Right ventricle myocardium inferior (tissue), 1 donor: ENCODE measurements at places on chromosomes 16 and 17.

DNA sequence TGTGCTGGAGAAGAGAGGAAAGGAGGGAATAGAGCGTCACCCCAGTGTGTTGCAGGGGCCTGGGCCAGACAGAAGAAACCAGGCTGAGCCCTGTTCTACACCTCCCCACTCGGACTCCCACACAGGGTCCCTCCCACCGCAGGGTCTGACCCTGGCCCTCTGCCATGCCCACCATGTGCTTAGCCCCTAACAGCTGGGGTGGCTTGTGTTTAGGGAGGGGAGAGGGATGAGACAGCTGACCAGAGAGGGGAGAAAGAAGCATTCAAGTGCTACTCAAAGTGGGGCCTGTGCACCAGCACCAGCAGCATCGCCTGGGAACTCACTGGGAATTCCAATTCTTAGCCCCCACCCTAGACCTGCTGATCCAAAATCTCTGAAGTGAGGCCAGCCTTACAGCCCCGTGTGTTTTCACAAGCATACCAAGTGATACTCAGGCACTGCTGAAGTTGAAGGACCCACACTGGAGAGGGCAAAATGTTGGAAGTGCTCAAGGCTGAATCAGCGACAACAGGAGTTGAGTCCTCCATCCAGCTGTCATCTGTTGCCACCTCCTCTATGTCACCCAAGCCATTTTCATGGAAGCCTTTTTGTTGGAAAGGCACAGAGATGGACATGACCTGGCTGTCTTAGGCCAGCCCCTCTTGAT, 47.0 kb downstream of the FZD2 start:
- DNase-seq: no peak

GRCh38 chr17:74008196-74008595, 195.3 kb upstream of the RPL38 start:
- DNase-seq: no peak

- no peak for DNase-seq
Observed at GRCh38 chr17:39923836-39924690, 3.3 kb downstream of the ORMDL3 start.

- DNase-seq: no peak
Observed at GRCh38 chr17:81725439-81725838, 13.4 kb downstream of the SLC25A10 start.

DNA sequence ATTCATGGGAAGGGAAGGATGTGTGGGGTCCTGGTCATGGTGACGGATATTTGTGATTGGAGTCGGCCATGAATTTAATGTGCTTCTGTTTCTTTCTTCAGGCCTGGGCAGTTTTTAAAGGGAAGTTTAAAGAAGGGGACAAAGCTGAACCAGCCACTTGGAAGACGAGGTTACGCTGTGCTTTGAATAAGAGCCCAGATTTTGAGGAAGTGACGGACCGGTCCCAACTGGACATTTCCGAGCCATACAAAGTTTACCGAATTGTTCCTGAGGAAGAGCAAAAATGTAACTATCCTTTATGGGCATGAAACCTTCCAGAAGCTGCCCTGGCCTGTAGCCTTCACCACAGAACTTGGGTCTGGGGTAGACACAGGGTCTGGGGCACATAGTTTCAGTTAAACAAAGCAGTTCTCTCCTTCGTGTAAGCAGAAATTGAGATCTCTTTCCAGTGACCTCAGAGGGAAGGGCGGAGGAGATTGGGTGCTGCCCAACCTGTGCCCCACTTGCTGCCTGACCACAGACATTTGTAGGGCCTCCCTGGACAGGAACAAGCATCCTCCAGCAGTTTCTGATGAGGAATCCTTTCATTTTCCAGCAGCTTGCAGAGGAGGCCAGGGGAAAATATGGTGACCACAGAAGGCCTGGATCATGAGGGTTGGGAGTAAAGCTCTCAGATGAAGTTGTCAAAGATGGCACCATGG, 10.1 kb downstream of the IRF8 start:
- no peak for DNase-seq

GRCh38 chr17:44467108-44467507, 36.1 kb downstream of the GPATCH8 start:
- no peak for DNase-seq

DNA sequence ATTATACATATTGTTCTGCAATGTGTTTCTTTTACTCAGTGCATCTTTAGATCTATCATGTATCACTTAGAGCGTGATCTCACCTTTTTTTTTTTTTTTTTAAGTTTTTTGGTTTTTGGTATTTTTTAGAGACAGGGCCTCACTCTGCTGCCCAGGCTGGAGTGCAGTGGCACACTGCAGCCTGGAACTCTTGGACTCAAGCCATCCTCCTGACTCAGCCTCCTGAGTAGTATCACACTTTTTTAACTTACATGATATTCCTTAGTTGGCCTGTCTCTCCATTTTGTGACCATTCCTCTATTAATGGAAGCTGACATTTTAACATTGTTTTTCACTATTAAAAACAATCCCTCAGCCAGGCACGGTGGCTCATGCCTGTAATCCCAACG, 4.7 kb upstream of the MPO start:
- no peak for DNase-seq

GRCh38 chr16:66272461-66272860, 94.0 kb upstream of the CDH5 start:
- no peak for DNase-seq
